ENCODE measurements at places on chromosomes 6 and 20.

GRCh38 chr6:169156108-169156792, 97.4 kb downstream of the THBS2 start:
- DNase-seq = no peak

- no peak for DNase-seq
Measured at GRCh38 chr6:37244430-37245310, 12.9 kb upstream of the TBC1D22B start.

DNA sequence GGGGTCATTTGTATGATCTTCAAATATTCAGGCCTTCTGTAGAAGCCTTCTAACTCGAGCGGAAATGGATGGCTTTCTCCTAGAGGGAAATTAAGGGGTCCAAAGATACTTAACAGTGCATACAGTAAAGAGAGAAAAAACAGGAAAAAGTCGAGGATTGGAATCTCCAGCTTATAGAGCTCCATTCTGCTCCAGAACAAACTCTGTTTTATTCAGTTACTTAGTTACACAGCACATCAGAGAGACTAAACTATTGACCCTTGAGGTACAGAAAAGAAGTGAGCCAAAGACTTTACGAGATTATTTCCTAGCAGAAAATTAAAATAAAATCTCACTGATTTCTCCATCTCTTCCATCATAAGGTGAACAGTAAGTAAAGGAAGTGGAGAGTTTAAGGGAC, 43.8 kb upstream of the DSE start:
- no peak for DNase-seq

GRCh38 chr6:56746767-56747504, 104.2 kb upstream of the DST start:
- no peak for DNase-seq

DNA sequence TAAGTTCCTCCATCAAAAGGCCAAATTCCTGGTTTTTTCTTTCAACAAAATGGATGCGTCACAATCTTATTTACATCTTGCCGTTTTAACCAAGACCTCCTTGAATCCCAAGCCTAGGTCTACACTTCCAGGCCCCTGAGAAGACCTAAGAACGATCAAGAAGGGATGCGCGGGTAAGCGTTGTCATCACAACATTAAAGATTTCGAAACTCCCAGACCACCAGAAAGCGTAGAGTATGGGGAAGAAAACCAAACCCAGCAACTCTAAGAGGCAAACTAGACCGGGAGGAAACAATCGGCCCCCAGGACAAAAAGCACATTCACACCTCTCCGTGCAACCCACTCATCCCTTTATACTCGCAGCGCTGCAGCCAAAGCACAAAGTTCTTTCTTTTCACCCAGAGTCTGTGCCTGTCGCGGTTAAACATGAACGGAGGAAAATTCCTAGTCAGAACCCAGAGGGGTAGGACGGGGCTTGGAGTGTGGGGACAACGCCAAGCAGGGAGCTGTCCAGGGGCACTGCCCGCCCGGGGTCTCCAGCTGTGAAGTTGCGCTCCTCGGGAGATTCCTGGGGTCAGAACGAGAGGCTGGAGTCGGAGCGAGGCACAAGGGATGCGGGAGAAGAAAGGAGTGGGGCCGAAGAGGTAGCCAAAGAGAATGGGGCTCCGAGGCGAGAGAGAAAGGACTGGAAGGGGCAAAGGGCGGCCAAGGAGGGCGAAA, 725 bp downstream of the OSER1 start:
- no peak for DNase-seq

DNA sequence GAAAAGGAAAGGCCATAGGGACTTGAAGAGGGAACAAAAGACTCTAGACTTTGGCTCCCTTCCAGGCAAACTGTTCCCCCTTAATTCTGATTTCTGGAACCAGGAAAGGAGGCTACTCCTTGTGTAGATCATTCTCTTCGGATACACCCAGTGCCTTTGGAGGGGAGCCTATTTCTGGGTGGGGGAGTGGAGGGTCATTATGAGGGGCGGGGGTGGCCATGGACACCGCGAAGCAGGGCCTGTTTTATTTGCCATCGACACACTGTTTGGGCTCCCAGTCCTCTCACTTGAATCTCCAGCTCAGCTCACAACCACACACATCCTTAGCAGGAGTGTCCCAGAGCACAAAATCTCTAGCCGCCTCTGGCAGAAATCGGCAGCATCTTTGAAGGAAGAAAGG, 132.3 kb downstream of the PXDC1 start:
- no peak for DNase-seq
